ENCODE measurements at places on chromosomes 3 and 15.

GRCh38 chr3:17221529-17221928 lies 336.8 kb downstream of the PLCL2 start:
- DNase-seq: no peak

DNA sequence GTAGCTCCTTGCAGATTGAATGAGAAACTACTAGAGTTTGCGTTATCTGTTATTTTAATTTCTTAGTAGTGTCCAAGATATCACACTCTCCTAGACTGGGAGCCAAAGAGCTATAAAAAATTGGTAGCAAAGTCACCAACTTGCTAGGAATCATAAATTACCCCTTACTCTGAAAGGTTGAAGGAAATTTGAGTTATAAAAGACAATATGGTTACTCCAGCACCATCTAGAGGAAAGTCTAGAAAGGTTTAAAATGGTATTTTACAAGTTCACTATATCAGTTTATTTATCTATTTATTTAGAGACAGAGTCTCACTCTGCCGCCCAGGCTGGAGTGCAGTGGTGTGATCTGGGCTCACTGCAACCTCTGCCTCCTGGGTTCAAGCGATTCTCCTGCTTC lies 121.6 kb downstream of the RBPMS2 start:
- no peak for DNase-seq

DNA sequence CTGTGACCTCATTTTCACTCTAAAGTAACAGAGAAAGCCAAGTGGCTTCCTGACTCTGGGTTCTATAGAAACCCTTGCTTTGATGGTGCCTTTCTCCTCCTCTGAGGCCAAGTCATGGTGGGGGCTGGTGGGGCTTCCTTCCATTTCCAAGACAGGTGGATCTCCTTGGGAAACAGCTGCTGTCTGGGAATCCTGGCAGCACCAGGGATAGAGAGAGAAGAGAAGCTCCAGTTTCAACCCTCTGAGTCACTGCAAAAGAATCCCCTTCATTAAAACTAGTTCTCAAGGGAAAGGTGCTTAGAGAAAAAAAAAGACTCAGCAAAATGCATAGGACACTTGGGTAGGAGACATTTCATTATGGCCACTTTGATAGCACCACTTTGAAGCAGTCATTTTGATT lies 614.4 kb downstream of the FHIT start:
- no peak for DNase-seq

DNA sequence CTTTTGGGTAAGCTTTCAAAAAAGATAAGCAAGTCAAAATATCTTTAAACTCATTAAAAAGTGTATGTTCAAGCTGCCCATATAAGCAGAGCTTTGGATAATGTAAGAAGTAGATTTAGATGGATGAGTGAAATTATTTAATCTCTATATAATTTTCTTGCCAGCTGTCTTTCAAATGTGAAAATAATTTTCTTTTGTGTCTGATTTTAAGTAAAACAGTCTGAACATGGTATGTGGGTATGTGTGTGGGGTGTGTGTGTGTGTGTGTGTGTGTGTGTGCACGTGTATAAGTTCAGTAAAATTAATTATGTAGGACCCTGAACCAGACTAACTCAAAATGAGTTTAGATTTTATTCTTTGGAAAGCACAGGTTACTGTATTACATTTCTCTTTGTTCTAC lies 155.2 kb upstream of the CGNL1 start:
- DNase-seq: no peak

DNA sequence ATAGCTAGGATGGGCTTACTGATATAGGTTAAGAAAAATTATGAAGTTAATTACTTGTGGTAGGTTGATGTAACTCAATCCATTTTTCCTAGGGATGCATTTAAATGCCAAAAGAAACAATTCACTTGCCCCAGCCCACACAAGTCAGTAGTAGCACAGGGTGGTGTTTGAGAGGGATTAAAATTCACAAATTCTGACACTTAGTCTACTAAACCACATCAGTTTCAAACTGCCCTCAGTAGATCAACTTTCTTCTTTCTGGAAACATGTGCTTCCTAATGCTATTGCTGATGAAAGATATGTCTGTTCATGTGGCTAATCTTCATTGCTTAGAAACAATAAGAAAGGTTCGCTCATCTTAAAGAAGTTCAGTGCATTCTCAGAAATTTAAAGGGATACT lies 160.6 kb downstream of the EPHA3 start:
- DNase-seq: no peak

DNA sequence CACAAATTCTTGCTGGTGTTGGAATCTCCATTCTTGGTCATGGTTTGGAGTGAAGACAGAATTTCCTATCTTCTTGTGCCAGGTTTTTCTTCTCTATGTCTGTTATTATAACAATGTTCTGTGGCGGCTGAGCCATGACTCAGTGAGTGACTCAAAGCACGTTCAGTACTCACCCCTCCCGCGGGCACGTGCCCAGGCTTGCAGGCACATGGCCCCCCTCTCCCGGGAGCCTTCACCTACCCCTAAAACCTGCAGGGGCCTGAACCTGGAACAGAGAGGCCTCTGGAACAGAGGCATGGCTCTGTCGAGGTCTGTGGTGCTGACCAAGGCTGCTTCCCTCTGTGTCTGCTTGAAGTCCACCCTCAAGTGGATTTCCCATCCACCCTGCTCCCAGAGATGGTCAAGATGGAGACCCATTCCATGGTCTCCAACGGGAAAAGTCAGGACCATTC lies 27.6 kb downstream of the PLXNB1 start:
- DNase-seq: no peak

- DNase-seq: no peak
Measured at GRCh38 chr15:84915606-84915958, 31.1 kb downstream of the SLC28A1 start.

- DNase-seq: peak; percentile 51
Measured at GRCh38 chr3:187678726-187679268, 8.6 kb upstream of the SST start.

- no peak for DNase-seq
Measured at GRCh38 chr3:17153209-17153608, 268.5 kb downstream of the PLCL2 start.

- DNase-seq: no peak
Measured at GRCh38 chr3:123478314-123478713, 29.4 kb upstream of the ADCY5 start.

DNA sequence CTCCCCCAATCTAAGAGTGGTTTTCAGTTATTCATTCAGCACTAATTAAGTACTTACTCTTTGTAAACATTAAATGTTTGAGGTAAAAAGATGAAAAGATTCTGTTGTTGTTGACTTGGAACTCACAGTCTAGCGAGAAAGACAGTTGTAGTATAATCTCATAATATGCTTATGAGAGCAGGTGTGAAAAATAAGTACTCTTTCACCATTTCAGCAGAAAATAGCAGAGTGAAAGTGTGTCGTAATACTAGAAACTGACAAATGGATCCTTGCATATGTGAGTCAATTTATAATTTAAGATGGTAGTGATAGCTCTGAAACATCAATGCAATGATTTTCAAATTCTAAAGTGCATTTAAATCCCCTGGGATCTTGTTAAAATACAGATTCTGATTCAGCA lies 618.8 kb upstream of the CCDC54 start:
- DNase-seq: no peak

DNA sequence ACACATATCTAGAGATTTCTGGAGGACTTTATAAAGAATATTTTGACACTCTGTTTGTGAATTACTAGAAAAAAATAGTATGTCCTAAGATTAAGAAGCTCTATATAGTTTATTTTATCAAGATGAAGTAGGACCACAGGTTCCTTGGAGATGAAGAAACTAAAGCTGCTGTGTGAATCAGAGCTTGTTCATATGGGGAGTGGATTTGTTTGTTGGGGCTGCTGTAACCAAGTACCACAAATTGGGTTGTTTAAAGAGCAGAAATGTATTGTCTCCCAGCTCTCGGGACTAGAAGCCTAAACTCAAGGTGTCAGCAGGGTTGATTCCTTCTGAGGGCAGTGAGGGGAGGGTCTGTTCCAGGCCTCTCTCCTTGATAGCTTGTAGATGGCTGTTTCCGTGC lies 270.6 kb upstream of the UMPS start:
- no peak for DNase-seq

DNA sequence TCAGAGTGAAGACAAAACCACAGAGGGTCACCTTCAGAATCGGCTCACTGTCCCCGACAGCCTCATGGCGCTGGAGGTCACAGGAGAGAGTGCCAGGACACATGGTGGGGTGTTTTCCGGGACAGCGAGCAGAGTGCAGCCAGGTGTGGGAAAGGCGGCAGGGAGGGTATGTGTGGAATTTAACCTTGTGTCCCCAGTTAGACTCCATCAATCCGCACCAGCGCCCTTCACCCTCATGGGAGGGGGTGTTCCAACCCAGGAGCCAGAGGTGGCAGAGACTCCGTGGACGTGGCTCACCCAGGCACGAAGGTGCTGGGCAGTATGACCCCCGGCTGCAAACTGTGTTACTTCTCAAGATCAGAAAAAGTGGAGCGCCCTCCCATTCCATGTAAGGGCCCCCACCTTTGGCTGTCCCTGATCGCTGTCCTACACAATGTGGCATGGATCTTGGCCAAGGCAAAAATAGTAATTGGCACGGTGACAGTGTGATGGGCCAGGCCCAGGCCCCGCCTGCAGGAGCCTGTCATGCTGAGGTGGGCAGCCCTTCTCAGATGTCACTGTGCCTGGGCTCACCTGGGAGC lies 190.3 kb downstream of the XXYLT1 start:
- no peak for DNase-seq

GRCh38 chr3:101675709-101676215 lies 1.2 kb downstream of the ZBTB11 start:
- no peak for DNase-seq

DNA sequence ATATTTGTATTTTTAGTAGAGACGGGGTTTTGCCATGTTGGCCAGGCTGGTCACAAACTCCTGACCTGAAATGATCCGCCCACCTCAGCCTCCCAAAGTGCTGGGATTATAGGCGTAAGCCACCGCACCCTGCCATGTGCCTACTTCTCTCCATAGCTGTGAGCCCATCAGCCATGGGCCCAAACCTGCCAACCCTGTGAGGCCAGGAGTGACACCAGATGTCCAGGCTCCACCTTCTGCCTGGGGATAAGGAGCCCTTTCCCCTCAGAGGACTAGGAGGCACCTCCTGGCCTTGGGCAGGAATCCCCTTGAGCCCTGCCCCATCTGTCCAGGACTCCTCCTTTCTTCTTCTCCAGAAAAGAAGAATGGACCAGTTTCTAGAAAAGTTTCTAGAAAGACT lies 14.2 kb upstream of the RFT1 start:
- no peak for DNase-seq

GRCh38 chr3:61783993-61784718 lies 222.8 kb downstream of the PTPRG start:
- DNase-seq: no peak

DNA sequence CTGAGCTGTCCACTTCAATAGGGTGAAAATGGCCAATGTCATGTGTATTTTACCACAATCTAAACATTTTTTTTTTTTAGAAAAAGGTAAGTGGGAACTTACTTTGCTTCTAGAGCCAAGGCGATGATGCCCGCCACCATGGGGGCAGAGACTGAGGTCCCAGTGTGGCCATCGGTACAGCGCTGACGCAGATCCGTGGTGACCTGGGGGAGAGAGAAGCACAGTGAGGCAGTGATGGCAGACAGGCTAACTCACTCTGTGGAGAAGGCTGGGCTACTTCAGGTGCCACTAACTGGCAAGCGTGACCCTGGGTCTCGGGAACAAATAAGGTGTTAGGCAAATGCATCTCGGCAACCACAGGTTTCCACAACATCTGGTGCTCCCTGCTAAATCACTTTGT lies 94.3 kb upstream of the SNRPA1 start:
- no peak for DNase-seq

DNA sequence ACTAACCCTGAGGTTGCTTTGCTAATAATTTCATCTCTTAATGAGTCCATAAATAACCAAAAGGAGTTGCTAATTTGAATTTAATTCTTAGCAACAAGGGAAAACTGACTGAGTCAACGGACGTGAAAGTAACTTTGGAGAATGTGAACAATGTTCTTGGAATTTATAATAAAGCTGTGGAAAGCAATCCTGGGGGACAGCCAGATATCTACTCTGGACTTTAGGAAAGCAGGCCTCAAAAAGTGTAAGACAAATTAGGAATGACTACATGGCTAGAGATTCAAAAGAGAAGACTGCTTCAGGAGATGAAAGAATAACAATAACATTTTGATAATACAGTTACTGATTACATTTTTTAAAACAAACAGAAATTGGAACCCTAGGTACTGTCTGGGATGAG lies 318.4 kb upstream of the COL8A1 start:
- DNase-seq: no peak

- no peak for DNase-seq
Measured at GRCh38 chr15:70356919-70357318, 259.2 kb upstream of the TLE3 start.

DNA sequence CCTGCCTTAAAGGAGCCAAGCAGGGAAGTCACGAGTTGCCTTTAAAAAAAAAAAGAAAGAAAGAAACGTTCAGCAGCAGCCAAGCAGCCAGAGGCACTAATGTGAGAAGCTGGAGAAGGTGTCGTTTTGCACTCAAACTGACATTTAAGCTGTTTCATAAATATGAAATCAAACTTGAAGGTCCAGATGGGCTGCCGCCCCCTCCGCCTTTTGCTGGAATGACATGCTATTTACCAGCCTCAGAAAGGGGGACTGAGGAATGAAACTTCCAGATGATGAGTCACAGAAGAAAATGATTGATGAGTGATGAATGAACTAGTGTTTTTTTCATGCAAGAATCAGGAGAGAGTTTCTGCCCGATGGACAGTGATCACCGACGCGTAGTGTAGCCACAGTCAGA lies 396.8 kb downstream of the IGSF11 start:
- DNase-seq: no peak

GRCh38 chr3:7696320-7696719 lies 805.3 kb upstream of the LMCD1 start:
- no peak for DNase-seq

Measured in GM12865 (cell line).